ENCODE measurements at places on chromosomes 11 and 22.

DNA sequence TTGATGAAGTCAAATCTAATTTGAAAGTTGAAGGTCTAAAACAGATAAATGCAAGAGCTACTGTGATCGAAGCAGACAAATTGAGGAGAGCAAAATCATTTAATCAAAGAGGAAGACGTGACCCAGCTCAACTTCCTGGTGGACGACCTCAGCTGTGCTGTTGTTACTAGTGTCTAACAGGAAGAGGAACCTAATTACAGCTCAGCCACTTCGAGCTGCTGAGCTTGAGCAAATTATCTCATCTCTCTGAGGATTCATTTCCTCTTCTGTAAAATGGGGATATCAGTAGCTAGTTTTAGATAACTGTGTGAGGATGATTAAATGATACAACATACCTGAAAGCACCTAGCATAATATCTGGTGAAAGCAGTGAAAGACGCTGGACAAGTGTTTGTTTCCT is 48.6 kb upstream of the OLFML1 start:
- no peak for DNase-seq

GRCh38 chr11:110755941-110756340 is 43.7 kb upstream of the ARHGAP20 start:
- no peak for DNase-seq

- DNase-seq = no peak
Observed at GRCh38 chr11:61082931-61083531, 19.3 kb upstream of the CD5 start.

DNA sequence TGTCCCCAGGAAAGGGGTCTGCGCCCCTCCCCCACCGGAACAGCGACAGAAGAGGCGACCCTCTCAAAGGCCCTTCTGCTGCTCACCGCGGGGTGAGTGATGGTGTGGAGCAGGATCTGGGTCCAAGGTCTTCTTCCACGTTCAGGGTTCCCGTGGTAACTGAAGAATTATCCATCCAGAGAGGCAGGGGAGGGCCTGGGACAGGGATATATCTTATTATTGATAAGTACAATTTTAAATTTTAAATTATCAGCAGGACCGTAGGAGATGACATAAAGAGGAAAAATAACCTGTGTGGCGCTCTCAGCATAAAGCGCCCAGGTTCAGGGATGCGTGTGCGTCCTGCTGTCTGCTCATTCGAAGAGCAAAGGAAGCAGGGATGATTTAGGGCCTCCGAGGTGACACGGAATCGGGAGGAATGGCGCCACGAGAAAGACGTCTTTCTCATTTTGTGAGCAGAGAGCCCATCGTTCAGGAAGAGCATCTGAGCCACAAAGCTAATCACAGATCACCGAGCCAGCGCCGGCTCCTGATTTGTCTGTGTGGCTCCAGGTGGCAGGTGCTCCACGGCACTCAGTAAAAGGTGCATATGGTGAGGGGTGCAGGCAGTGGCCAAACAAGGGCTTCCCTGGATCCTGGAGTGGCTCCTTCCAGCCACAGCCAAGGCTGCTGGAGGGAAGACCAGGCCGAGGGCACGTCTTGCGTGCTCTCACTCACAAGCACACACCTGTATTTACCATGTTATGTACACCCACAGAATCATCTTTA is 19.3 kb downstream of the KRTAP5-5 start:
- DNase-seq = no peak

DNA sequence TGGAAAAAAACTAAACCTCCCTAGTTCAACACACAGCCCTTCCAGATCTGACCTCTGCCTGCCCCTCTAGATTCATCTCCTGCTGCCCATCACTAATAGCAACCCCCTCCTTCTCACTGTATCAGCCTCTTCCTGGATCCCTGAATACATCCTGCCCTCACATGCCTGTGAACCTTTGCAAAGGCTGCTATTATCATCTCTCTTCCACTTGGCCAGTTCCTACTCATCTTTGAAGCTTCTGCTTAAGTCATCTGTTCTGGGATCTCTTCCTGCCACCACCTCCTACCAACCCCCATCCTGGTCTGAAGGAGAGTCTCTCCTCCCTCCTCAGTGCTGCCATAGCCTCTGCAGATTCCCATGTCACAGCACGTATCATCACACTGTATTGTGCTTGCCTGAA is 38.0 kb upstream of the AMOTL1 start:
- DNase-seq = no peak

- no peak for DNase-seq
Observed at GRCh38 chr22:31141551-31141950, 1.2 kb upstream of the PLA2G3 start.

DNA sequence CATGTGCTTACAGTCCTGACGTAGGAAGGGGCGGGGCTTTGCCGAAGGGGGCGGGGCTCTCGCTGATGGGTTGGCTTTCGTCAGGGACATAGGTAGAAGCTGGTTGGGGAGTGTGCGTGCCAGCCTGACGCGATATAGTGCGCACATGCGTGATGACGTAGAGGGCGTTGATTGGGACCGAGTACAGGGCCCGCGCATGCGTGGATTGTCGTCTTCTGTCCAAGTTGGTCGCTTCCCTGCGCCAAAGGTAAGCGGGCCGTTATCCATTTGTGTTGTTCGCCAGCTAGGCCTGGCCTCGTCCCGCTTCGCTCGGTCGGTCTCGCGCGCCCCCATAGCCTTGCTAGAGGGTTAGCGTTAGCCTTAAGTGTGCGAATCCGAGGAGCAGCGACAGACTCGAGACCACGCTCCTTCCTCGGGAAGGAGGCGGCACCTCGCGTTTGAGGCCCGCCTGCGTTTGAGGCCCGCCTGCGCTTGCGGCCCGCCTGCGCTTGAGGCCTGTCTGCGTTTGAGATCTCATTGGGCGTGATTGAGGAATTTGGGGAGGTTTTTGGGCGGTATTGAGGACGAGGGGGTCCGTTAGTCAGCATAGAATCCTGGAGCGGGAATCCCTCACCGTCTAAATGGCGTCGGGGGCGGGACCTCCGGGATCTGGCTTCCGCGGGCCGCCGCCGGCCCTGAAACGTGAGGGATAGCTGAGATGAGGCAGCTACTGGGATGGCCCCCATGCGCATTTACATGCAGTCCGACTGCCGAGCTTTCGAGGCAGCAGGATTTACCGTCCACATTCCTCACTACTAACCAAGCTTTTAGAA is at the start of gene XRCC6:
XRCC6 (plus strand) TSS at position 197 of the 812 bp plus-strand sequence. CDS start 710 bp downstream, outside the sequence.
- DNase-seq = peak; percentile 99

GRCh38 chr22:37165940-37166674 is 16.4 kb upstream of the IL2RB start:
- DNase-seq = no peak

DNA sequence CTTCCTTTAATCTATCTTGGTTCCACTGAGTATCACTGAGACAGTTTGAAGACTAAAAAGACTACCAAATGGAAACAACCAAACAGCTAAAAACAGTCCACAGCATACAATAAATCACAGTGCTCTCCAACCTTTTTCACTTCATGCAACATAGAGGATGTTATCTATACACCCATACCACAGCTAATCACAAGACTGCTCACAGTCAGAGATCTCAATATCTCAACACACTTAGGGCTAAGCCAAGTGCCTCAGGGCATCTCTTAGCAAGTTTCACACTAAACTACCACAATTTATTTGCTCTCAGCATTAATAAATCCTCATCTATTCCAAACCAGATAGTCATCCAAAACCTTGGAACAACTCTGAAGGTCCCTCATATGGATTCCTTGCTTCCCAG is 129.4 kb downstream of the SBF2 start:
- DNase-seq = no peak

GRCh38 chr22:37229805-37230672 is 14.0 kb downstream of the RAC2 start:
- no peak for DNase-seq

- peak; percentile 36 for DNase-seq
Observed at GRCh38 chr11:77590194-77590782, 535 bp downstream of the AQP11 start.

- peak; percentile 22 for DNase-seq
Observed at GRCh38 chr11:123580557-123581275, 73.7 kb downstream of the SCN3B start.

DNA sequence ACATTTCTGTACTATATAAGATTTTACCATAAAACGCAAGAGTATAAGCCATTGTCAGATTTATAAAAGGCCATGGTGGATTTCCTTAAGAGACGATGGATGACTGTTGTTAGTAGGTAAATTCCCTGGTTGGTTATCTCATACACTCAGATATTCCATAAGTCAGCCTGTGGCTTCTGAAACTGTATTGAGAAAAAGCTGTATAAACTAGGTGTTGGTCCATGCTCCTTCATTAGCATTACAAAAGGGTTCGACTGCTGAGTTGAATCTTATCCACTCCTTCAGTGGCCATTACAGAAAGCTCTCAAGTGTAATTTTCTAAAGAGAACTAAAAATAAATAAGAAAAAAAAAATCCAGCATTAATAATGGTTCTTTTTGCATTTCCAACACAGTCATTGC is 5.3 kb downstream of the GRAP2 start:
- no peak for DNase-seq
